ENCODE measurements at places on chromosomes 5 and 9.

- DNase-seq: no peak
Observed at GRCh38 chr5:174431504-174431903, 292.9 kb upstream of the MSX2 start.

- no peak for DNase-seq
Observed at GRCh38 chr5:2300861-2301574, 418.3 kb upstream of the IRX4 start.

DNA sequence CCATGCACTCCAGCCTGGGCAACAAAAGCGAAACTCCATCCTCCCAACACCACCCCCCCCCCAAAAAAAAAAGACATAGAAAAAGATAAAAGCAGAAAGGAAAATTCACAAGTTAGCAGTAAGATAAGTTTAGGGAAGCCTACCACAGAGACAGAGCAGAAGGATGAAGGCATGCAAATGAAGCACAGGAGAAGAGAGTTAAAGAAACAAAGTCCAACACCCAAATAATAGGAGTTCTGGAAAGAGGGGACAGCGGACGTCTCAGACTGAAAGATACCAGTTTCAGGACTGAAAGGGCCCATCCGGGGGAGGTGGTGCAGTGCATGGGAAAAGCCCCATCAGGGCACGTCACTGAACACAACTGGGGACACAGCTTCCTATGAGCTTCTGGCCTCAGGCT, 54.3 kb downstream of the OTULIN start:
- DNase-seq: no peak

GRCh38 chr5:20575571-20575970, 587.6 kb upstream of the CDH18 start:
- no peak for DNase-seq

DNA sequence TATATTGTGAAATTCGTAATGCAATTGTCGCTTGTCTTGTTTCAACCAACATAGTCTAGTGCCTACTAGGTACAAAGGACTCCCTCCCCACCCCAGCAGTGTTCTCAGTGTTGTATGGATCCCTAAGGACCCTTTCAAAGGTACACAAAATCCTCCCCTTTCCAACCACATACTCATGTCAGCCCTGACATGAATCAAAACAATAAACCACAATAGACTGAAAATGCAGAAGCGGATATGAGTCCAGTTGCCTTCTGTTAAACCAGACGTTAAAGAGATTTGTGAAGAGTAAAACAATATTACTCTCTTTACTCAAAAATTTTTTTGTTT, 82.4 kb upstream of the IFNK start:
- no peak for DNase-seq

DNA sequence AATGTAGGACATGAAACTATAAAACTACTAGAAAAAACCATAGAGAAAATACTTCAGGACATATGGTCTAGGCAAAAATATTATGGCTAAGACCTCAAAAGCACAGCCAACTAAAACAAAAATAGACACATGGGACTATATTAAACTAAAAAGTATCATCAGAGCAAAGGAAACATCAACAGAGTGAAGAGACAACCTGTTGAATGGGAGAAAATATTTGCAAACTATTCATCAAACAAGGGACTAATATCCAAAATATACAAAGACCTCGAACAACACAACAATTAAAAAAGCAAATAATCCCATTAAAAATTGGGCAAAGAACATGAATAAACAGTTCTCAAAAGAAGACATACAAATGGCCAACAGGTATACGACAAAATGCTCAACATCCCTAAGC, 210.9 kb downstream of the PCSK1 start:
- DNase-seq: no peak

DNA sequence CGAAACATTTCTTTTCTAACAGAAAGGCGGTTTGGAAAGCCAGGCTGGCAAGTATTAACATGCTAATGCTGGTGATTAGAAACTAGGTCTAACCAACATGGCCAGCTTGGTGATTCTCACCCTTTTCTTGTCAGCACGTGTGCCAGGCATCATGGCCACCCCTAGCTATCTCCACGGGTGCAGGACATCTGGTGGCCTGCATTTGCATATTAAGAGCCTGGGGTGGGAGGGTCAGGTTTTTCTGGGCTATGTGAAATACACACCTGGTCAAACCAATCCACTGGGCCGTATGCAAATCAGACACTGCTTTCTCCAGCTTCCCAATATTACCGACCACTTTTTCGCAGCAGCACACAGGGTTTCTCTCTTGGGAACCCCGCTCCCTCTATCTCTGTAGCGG, 612.1 kb downstream of the PTPRD start:
- no peak for DNase-seq

DNA sequence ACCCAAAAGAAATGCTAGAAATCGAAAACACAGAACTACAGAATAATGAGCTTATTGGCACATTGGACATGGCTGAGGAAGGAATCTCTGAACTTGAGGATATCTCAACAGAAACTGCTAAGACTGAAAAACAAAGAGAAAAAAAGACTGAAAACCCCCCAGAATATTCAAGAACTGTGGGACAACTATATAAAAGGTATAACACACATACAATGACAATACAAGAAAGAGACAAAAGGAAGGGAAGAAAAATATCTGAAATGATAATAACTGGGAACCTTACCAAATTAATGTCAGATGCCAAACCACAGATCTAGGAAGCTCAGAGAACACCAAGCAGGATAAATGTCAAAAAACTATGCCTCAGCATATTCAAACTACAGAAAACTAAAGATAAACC, 68.6 kb upstream of the TNPO1 start:
- DNase-seq: no peak

- no peak for DNase-seq
Observed at GRCh38 chr9:92754091-92754745, 10.4 kb downstream of the BICD2 start.

DNA sequence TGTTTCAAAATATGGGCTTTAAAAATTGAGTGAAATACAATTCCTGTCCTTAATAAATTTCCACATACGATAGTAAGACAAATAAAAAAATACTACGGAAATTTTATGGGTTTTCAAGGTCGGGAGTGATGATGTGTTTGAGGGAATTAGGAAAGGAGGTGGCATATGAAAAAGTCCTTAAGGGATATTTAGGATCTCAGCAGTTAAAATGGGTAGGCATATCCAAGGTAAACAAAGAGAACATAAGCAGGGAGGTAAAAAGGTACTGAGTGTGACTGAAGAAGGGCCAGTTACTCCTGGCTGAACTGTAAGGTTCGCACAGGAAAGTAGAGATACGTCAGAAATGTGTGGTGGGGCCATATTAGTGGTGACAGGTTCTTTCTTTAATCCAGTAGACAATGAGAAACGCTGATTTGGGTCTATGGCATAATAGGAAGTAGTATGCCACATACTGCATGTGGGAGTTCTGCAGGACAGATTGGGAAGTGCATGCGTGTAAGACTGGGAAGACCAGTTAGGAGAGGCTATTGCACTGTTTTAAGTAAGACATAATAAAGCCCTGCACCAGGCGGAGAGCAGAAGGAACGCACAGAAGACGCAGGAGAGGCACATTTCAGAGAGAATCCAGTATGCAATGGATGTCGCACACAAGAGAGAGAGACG, 937 bp upstream of the HMGCR start:
- no peak for DNase-seq

GRCh38 chr9:89993678-89994630, 389.1 kb downstream of the GADD45G start:
- no peak for DNase-seq

DNA sequence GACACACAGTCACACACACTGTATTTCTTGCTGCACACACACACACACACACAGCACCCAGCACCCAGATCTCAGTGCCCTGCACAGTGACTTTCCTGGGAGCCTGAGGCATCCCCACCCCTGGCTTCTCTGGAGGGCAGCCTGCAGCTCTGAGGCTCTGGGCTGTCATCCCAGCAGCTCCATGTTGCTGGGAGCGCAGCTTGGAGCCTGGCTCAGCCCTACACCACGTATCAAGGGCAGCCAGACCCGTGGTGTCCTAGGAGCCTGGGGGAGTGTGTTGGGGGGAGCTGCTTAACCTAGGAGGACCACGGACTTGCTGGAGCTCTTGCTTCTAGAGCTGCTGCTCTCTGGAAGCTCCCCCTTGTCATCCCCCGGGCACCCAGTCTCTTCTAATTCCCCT, 5.2 kb downstream of the IER5L start:
- DNase-seq: no peak

- DNase-seq: no peak
Observed at GRCh38 chr5:137737349-137738131, 1.7 kb upstream of the KLHL3 start.

DNA sequence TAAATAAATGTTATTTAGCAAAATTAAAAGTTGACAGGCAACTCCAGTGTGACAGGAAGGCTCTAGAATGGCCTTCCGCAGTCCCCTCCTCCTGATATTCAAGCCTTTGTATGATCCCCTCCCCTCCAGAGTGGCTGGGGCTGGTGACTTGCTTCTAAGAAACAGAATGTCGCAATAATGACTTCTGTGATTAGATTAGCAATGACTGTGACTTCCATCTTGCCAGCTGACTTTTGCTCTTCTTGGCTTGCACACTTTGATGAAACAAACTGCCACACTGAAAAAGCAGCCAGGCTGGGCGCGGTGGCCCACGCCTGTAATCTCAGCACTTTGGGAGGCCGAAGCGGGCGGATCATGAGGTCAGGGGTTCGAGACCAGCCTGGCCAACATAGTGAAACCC, 106.5 kb upstream of the LARP1 start:
- DNase-seq: no peak

- DNase-seq: no peak
Observed at GRCh38 chr9:98576354-98576753, 132.4 kb downstream of the GABBR2 start.

Measured in NCI-H2107 (cell line).